ENCODE measurements at places on chromosomes 7 and 10. TPM values are rescaled to one million over a fixed set of nuclear protein-coding genes. Genes with fewer than 3 reads are reported as not detected.

Gene EIF5AL1
- not detected for total RNA-seq

Gene ANXA8L1
- not detected for total RNA-seq

Gene SDK1
- 40.7 TPM for total RNA-seq

Gene CYP2E1
- 16.3 TPM for total RNA-seq

Gene TWIST1
- not detected for total RNA-seq

Gene DRGX
- total RNA-seq, result not detected

Gene PTF1A
- total RNA-seq, result not detected

Gene ARHGAP19
- total RNA-seq, result 9.4 TPM

Gene WNT8B
- 0.31 TPM for total RNA-seq

All from parietal lobe (tissue), 2 donors.